ENCODE measurements at places on chromosomes 1 and 21. TPM values are rescaled to one million over a fixed set of nuclear protein-coding genes. Genes with fewer than 3 reads are reported as not detected.

GIPC2 gene
- 0.13 TPM for total RNA-seq

TAS1R1 gene
- 0.43 TPM for total RNA-seq

EXTL1 gene
- total RNA-seq, result 0.26 TPM

RGS8 gene
- 0.78 TPM for total RNA-seq

CD1E gene
- total RNA-seq, result not detected

TMEM200B gene
- total RNA-seq, result 13.7 TPM

KCNE2 gene
- not detected for total RNA-seq

TRIM58 gene
- total RNA-seq, result 0.43 TPM

TEDDM1 gene
- not detected for total RNA-seq

CR1L gene
- total RNA-seq, result not detected
